Activated naive CD4-positive, alpha-beta T cell treated with anti-CD3 and anti-CD28 coated beads, Interleukin-2, amount 50 U/mL, for 16 hours (primary cell): ENCODE measurements at places on chromosomes 5 and 9.

DNA sequence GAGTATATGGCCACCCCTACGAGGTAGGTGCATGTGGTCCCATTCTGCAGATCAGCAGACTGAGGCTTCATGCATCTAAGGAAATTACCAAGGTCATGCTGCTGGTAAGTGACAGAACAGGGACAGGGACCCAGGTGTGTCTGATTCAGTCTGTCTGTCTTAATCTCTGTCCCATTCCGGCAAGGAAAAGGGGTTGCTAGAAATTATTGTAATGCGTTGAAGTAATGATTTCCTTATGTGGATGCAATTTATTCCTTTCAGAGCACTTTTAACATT, 76.8 kb downstream of the AMBP start:
- DNase-seq = no peak

- no peak for DNase-seq
Measured at GRCh38 chr9:109799792-109800191, 19.8 kb downstream of the PALM2AKAP2 start.

DNA sequence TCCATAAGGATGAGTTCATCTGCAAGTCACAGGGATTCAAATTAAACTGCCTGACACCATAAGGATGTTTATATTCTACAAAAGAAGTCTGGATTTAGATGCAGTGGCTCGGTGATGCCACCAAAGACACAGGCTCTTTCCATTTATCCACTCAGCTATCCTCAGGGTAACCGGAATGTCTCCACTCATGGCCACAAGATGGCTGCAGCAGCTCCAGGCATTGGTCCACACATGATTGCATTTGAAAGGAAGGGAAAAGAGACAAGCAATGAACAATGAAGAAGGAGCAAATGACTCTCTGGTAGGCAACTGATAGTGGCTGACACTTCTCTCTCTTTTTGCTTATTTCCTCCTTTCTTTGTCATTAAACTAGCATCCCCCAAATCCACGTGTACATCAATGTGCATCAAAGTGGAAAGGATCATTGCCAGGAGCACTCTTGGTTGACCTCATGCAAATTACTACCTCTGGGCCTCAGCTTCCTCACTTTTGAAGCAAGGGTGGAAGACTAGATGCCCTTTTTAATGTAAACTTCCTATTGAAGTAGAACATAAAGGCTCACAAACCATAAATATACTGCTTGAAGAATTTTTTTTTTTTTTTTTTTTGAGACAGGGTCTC, 7.2 kb upstream of the SNX30 start:
- DNase-seq = no peak

- no peak for DNase-seq
Measured at GRCh38 chr5:558326-558725, 34.1 kb upstream of the SLC9A3 start.

DNA sequence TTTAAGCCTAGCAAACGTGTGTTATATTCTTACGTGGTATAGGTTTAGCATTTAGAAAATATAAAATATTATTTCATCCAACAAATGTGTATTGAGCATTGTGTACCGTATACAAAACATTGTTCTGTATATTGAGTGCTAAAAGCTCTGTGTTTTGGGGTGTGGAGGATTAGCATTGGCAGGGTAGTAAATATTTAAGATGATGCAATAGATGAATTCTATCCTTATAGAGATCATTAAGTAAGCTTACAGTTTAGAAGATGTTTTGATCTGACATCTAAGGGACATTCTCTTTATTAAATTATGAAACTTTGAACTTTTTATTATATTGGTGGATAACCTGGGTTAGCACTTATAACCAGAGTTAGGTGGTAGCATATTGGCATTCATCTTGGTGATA, 48.5 kb upstream of the GLIPR2 start:
- DNase-seq = no peak

GRCh38 chr9:15711531-15711930, 158.7 kb downstream of the CCDC171 start:
- DNase-seq = no peak

DNA sequence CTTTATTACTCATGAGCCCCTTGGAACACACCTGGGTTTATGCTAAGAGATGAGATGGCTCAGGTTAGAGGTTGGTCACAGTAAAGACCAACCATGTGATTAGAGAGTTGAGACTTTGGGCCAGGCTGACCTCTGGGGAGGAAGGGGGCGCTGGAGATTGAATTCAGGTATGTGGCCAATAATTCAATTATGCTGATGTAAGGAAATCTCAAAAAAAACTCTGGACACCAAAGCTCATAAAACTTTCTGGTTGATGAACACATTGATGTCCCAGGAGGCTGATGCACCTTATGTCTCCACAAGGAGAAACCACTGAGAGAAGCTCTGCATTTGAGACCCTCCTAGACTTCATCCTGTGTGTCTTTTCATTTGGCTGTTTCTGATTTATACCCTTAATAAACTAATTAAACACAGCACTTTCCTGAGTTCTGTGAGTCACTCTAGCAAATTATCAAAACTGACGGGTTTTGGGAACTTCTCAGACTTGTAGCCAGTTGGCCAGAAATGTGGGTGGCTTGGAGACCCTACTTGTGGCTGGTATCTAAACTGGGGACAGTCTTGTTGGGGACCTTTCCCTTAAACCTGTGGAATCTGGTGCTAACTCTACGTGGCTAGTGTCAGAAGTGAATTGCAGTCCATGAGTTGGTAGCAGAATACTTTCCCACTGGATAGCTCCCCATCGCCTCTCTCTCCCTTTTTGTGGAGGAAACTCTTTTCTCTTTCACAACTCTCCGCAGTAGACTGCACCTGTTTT, 7.5 kb upstream of the CCL27 start:
- no peak for DNase-seq

DNA sequence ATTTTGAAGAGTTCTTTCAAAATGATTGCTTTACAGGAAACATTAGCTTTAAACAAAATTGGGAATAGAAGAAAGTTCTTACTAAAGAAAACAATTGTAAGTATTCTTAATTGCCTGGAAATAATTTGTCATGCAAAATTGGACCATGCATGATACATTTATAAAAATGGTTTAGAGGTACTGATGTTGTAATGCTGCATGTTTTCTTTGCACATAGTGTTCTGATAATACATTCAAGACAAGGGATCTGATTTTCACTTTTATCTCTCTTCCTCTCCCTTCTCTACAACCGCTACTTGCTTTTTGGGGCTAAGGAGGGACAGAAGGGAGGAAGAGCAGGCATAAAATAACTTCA, 211.6 kb upstream of the MPDZ start:
- no peak for DNase-seq

GRCh38 chr9:84177407-84177806, 163.2 kb downstream of the SLC28A3 start:
- DNase-seq = no peak

DNA sequence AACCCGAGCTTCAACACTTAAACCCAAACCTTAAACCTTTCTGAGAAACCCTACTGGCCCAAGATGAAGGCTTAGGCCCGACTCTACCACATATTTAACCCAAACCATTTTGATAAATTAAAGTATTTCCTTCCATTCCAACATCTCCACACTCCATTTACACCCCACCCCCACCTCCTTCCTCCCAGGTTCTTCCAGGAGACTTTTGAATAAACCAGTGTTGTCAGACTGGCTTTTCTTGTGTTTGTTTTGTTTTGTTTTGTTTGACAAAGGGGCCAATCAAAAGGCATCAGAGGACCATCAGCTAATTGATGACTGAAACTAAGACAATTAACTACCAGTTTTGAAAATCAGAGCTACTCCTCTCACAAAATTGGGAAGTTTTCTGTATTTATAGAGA, 4.6 kb upstream of the ZNF608 start:
- DNase-seq = no peak

DNA sequence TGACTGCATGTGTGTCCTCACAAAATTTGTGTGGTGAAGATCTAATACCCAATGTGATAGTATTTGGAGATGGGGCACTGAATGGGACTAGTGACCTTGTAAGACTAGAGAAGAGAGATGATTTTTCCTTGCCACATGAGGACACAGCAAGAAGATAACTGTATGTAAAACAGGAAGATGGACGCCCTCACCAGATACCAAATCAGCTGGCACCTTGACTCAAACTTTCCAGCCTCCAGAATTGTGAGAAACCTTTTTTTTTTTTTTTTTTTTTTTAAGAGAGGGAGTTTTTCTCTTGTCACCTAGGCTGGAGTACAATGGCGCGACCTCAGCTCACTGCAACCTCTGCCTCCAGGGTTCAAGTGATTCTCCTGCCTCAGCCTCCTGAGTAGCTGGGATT, 40.3 kb downstream of the UBTD2 start:
- no peak for DNase-seq

DNA sequence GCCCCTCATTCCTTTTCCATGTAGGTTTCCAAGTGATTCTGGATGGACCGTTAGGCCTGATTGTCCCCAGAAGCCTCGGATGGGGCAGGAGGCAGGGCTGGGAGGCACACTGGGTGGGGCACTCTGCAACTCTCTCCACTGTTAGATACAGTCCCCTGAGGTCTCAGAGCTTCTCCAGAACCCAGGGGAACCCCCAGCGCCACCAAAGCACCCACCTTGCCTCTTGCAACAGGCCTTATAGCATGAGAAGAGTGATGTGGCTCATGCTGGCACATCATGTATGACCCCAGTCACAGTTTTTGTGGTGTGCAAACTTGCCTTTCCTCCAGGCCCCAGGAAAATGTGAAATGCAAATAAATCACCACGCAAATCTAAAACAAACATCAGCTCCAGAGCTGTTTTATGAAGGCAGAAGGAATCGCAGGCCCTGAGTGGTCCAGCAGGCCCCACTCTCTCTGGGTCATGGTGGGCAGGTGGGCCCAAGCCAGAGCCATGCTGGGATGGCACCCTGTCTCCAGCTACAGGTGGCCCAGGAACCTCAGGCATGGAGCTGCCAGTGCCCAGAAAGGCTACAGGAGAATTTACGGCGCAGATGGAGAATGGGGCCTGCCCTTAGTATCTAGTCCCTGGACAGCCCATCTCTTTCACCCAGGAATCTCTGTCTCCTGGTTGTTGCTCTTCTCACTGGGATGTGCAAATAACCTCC, 36.3 kb upstream of the CDKN2AIPNL start:
- no peak for DNase-seq

- DNase-seq = no peak
Measured at GRCh38 chr9:7456793-7457530, 342.6 kb downstream of the DMAC1 start.
